ENCODE measurements at places on chromosomes 2 and 18.

GRCh38 chr2:156125018-156125417 lies 207.5 kb downstream of the NR4A2 start:
- no peak for DNase-seq

DNA sequence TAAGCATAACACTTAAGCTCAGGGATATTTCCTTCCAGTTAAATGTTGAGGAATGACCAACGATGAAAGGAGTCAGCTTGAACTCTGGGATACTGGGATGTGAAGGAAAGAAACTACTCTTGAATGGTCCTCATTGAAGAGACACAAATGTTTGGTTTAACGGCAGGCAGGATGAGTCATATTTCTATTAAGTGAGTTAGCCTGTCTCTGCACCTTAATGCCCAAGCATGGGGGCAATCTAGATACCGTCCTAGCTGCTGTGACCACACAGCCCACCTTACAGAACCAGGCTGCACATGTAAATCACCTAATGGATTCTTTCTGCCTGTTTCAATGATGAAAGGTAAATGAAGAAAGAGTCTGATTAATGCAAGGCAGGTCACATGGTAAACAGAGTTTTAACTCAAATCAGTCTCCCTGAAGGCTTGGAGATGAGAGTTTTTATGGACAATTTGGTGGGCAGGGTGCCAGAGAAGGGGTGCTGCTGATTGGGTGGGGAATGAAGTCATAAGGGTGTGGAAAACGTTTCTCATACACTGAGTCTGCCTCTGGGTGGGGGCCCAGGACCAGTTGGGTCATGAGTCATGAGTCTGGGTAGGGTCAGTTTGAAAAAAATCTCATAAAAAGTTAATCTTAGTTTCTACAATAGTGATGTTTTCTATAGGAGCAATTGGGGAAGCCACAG lies 144.6 kb upstream of the MMADHC start:
- no peak for DNase-seq

- DNase-seq = no peak
These were observed 460.7 kb downstream of the MTX2 start for GRCh38 chr2:176729706-176730569.

GRCh38 chr2:143476336-143477087 lies 347.3 kb downstream of the ARHGAP15 start:
- DNase-seq = no peak

DNA sequence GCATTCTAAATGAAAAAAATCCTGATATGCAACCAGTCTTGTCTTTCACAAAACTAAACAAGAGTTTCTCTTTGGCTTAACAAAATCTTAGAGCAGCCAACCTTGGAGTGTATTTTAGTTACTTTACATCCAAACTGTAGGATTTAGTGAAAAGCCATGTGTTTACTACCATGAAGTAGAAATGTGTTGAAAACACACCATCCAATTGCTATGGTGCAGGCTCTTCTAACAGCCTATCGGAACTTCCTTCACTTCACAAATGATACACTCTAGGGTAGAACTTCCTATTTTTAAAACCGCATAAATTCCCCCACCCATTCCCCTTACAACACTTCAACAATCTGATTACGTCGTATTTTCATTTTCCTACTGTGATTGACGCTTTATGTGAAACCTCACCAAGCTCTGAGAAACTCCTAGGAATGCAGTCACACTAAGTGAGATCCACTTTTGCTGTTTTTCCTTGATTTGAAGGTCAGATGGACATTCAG lies 74.4 kb upstream of the MAP4K4 start:
- DNase-seq = peak; percentile 92
